ENCODE measurements at places on chromosomes 12 and 14.

DNA sequence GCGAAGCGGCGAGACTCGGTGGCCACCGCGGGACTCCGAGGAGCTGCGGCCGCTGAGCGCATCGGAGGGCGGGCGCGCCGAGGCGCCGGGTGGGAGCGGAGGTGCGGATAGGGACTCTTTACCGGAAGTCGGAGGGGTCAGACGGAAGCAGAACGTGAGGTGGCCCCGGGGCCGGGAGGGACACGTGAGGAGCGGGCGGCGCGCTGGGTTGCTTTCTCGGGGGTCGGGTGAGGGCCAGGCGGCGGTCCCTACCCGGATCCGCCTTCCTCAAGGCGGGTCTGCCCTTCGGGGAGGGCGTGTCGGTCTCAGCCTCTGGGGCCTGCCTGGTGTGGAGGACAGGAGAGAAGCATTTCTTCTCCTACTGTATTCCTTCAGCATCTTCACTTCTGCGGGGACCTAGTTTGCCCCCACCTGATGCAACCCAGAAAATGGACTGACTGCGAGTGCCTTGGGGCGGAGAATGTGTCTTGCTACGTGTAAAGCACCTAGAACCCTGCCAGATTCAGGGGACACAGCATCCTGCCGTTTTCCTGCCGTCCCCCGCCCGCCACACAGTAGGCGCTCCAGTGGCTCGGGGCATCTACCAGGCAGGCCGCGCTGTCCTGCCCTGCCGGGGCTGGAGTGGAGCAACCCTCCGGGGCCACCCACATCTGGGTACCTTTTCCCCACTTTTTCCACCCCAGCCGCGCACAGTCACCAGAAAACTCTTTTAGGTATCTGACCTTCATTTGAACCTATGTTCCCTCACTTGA is 514 bp upstream of the ATXN2 start:
- DNase-seq = peak; percentile 89

DNA sequence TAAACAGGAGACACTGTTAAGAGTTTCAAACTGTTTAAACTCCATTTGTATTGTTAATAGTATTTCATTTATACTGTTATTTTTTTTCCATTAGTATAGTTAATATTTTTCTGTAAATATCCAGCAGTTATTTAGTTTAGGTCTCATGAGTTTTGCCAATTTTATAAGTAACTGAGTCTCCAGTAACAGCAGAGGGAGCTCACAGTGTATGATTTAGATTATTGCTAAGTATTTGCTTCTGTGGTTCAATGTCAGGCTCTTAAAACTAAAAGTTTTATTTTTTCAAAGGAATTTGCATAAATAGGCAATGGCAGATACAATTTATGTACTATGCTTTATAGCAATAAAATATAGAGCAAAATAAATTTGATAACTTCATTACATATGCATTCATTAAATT is 209.7 kb downstream of the ATXN7L3B start:
- no peak for DNase-seq

- no peak for DNase-seq
Observed at GRCh38 chr14:35809597-35809996, 502 bp upstream of the RALGAPA1 start.

- no peak for DNase-seq
Observed at GRCh38 chr14:91078095-91078737, 17.8 kb upstream of the RPS6KA5 start.

All from GM12892 (cell line).